ENCODE measurements at places on chromosomes 7 and 10.

- DNase-seq = no peak
Observed at GRCh38 chr7:121020249-121020988, 31.9 kb downstream of the CPED1 start.

GRCh38 chr10:113493882-113494301 lies 59.0 kb upstream of the HABP2 start:
- DNase-seq = no peak

- no peak for DNase-seq
Observed at GRCh38 chr10:15630353-15630752, 89.4 kb downstream of the ITGA8 start.

- no peak for DNase-seq
Observed at GRCh38 chr7:610531-611280, 91.1 kb upstream of the PDGFA start.

GRCh38 chr7:17139081-17139480 lies 159.4 kb upstream of the AHR start:
- no peak for DNase-seq

DNA sequence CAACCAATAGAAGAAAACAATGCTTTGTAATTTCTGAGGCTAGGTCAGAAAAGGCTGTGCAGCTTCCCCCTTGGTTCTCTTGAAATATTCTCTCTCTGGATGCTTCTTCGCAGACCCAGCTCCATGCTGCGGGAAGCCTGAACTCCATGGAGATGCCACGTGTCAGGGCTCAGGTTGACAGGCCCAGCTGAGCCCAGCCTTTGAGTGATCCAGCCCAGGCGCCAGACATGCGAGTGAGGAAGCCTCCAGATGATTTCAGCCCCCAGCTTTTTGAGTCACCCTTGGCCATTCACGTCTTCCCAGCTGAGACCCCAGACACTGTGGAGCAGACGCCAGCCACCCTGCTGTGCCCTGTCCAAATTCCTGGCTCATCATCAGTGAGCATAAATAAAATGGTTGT lies 378.4 kb upstream of the NRP1 start:
- no peak for DNase-seq

- DNase-seq = no peak
Observed at GRCh38 chr10:88456730-88457129, 126.4 kb downstream of the RNLS start.

GRCh38 chr7:98992076-98992475 lies 113.7 kb downstream of the TRRAP start:
- no peak for DNase-seq

- no peak for DNase-seq
Observed at GRCh38 chr10:117552701-117553141, 10.2 kb downstream of the EMX2 start.

DNA sequence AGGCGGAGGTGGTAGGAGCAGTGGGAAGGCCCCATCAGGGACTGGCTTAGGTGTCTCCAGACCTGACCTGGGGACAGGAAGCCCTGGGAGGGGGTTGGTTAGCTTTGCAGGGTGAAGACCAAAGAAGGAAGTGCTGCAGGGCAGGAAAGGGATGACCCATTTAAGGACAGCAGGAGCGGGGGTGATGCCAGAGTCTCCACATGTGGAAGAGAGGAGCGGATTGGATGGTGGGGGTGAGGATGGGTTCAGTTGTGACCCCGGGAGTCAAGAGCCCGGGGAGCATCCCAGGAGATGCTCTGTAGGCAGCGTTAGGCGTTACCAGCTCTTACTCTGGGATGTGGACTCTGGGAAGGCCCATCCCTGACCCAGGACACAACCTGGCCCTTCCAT lies 3.1 kb upstream of the LDB3 start:
- no peak for DNase-seq

DNA sequence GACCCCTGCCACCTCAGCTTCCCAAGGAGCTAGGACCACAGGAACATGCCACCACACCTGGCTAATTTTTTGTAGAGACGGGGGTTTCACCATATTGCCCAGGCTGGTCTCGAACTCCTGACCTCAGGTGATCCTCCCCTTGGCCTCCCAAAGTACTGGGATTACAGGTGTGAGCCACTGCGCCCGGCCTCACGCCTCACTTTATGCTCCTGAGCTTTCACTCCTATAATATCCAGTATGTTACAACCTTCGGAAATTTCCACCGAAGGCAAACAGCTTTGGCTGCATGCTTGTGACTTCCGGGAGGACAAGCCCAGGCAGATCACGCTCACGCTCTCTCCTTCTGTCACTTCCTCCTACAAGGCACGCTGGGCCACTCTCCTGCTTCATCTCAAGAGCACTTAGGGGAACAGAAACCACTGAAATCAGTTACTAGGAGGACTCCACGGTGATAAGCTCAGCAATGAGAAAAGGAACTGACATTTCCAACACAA lies 4.4 kb upstream of the MAD1L1 start:
- DNase-seq = no peak

GRCh38 chr7:28747404-28747803 lies 210.7 kb downstream of the TRIL start:
- DNase-seq = no peak

- no peak for DNase-seq
Observed at GRCh38 chr10:125549653-125550052, 133.3 kb downstream of the TEX36 start.

DNA sequence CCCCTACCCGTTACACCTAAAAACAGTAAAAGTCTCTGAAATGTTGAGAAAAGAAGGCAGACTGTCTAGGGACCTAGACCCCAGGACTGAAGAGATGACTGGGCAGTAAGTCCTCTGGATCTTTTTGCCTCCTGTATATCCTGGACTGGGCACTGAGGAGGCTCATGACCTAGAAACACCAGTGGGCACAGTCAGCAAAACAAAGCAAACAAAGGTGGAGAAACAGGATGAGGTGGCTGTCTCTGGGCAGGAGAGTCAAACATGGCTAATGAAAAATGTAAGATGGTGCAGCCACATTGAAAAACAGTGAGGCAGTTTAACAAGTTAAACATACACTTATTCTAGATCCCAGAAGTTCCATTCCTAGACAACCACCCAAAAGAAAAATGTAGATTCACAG lies 45.9 kb downstream of the AKR1C4 start:
- DNase-seq = no peak

GRCh38 chr7:50651271-50651989 lies 86.2 kb upstream of the DDC start:
- DNase-seq = no peak

GRCh38 chr7:130268463-130269317 lies 2.0 kb downstream of the CPA2 start:
- DNase-seq = no peak

- DNase-seq = no peak
Observed at GRCh38 chr10:81575036-81575435, 300.0 kb upstream of the NRG3 start.

GRCh38 chr7:140249036-140249806 lies 72.4 kb upstream of the KDM7A start:
- DNase-seq = no peak

DNA sequence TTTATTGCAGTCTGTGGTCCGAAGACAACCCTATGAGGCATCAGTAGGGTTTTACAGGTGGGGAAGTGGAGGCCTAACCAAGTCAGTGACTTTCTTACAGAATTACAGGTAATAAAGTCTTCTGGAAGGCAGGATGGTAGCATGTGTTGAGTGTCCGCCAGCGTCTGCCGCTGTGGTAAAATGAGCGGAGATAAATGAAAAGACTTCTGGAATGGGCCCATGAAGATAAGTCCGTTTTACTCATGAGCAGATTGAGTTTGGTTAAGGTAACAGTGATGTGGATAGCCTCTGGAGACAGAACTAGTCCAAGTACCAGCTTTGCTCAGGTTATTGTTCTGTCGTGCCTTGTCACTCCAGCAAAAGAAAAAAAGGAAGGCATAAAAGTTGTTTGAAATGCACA lies 966 bp downstream of the FBH1 start:
- DNase-seq = no peak

- DNase-seq = no peak
Observed at GRCh38 chr7:69996121-69996520, 397.8 kb downstream of the AUTS2 start.

GRCh38 chr7:6172224-6172909 lies 100.1 kb downstream of the CYTH3 start:
- no peak for DNase-seq

DNA sequence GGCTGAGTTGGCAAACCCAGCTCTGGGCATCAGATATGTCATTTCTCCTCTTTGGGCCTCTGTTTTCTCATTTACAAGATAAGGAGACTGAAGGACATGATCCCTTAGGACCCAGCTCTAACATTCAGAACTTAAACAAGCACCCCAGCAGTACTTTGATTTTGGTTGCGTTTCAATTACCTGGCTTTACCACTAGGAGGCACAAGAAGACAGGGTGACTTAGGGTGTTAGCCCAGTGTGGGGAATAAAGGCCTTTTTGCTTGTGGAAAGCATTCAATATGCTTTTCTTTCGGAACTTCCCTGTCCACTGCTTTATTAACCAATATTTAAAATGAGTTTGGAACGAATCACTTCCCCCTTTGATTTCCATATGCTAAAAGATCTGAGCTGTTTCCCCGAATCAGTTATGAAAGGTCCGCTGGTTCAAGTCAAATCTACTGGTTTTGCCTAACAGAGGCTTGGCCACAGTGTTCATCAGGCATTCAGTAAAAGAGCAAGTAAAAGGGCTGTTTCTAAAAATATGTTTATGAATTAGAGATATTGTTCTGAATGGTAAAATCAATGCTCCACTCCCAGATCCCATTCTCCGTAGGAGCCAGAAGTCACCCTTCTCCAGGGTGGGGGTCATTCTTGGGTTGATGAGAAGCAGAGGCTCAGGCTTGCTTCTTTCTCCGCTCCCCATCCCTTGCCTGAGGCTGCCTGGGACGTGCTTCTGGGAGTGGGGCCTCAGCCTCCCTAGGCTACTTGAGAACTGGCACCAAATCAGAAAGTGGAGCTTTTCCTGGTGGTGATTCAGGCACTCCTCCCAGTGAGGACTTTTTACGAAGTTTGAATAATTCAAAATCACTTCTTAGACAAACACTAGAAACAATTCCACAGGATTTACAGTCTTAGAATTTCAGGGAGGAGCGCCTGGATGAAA lies 105.5 kb downstream of the MYOF start:
- DNase-seq = no peak

DNA sequence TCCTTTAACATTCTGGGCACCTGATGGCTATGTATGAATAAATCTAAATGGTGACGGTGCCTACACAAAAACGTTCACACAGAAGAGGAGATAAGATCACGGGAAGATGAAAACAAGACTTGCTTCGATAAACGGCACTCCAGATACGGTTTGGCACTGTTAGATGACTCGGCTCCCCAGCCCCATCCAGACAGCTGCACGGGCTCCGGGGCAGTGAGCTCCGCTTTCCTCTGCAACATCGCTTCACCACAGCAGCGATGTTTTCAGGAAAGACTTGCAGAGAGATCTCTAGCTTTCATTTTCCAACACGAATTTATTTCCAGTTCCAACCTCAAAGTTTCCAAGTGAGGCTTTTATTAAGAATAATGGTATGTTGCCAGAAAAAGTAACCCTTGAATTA lies 132.1 kb downstream of the KLF6 start:
- no peak for DNase-seq

- no peak for DNase-seq
Observed at GRCh38 chr7:81299711-81300110, 380.9 kb upstream of the SEMA3C start.

GRCh38 chr10:47357131-47357582 lies 9.0 kb downstream of the RBP3 start:
- DNase-seq = no peak

DNA sequence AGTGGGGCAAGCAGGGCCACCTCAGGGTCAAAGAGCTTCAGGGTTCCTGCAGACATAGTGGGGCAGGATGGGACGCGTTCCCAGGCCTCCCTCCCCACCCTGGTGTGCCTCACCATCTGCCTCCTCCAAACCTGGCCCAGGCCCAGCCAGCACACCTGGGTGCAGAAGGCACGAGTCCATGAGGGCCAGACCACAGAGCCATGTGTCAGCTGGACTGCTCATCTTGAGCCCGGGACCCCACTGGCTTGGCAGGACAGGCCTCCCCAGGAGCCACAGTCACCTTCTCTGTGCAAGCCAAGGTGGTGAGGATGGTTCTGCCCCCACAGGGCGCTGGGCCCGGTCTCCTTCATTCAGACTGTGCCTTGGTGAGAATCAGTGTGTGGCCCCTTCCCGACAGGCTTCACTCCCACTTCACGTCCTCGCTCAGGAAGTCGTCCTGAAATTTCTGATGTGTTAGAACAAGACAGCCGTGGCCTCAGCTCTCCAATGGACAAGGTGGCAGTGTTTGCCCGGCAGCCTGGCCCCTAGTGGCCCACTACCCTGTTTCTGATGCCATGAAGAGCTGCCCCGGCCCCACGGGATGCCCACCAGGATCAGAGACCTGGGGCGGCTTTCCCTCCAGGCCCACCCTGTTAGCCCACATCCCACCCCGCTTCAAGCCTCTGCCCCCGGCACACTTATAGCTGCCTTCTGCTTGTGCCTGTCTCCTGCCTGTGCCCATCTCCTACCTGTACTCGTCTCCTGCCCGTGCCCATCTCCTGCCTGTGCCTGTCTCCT lies 59.6 kb upstream of the EBF3 start:
- no peak for DNase-seq
